ENCODE measurements at places on chromosomes 2 and 18. TPM values are rescaled to one million over a fixed set of nuclear protein-coding genes. Genes with fewer than 3 reads are reported as not detected.

The GDF7 gene
- total RNA-seq = not detected

The AKAIN1 gene
- 14.1 TPM for total RNA-seq

DNA sequence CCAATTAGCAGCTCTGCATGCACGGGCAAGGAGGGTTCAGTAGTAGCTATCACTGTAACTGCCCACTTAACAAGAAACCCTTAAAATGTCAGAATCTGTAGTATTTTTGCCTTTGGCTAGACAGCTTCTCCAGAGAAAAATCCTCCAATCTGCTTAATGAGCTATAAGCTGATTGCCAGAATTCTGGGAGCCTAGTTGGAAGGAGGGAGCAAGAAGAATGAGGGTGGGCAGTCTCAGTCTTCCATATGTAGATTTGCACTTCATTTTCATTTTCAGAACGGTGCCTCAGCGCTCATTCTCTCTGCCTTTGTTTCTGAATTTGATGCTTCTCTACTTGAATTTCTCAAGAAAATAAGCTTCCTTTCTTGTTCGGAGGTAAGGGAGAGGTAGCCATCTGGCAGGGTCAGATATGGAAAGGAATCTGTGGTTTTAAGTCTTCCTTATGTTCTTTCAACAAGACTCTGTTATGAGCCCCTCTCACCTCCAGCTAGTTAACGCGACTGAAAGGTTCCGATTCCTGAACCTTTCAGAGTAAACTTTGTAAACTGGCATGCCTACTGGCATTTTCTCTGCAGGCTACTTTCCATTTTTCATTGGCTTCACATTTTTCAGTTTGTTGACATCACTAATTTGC lies 53.5 kb downstream of the HNRNPLL start:
- no peak for DNase-seq

DNA sequence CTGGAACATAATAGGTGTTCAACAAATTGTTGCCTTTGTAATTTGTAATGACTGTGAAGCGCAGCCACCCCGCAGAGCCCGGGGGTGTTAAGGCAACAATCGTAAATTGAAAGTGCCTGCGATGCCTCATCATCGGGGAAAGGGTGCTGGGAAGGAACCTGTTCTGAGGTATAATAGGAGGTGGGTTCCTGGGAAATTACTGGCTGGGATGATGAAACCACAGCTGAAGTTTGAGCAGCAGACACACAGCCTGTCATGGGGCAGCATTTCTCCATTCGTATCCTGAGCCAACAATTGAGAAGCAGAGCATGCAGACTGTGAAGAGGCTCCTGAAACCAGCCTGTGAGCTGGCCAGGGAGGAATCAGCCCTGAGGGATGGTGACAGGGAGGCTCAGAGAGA lies 404.0 kb upstream of the MYT1L start:
- no peak for DNase-seq

GRCh38 chr2:230947908-230948365 lies 22.9 kb upstream of the GPR55 start:
- DNase-seq = no peak

The OSR1 gene
- total RNA-seq = 0.42 TPM

Measured in glutamatergic neuron (in vitro differentiated cells).